ENCODE measurements at places on chromosomes 11 and 22.

DNA sequence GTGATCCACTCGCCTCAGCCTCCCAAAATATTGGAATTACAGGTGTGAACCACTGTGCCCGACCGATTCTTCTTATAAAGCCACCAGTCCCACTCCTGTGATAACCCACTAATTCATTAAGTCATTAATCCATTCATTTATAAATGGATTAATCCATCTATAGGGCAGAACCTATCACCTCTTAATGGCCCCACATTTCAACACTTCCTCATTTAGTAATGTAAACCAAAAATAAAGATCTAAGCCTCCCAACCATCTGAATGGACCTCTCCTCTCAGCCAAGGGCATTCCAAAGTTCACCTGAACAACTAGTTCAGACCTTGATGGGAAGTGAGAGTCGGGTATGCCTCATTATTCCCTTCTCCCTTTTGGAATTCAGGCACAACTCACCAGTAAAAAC lies 9.9 kb upstream of the MRPL11 start:
- DNase-seq, result no peak

- no peak for DNase-seq
Observed at GRCh38 chr11:86152006-86152862, 83.3 kb upstream of the PICALM start.

DNA sequence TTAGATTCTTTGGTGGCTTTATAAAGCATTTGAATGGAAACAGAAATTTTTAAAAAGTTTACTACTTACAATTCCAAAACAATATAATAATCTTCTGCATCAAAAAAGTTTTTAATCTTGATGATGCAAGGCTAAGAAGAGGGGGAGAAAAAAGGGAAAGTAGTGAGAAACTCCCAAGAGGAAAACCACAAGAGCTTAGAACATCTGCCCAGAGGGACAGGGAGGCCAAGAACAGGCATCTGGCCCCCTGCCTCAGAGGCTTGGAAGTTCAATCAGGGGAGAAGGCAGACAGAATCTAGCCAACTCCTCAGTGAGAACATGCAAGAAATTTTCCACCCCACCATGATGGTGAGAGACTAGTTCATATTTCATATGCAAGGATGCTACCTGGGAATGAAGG lies 23.8 kb upstream of the TTC28 start:
- DNase-seq, result no peak

- no peak for DNase-seq
Observed at GRCh38 chr11:88521399-88521798, 183.9 kb upstream of the CTSC start.

- DNase-seq, result no peak
Observed at GRCh38 chr11:110801328-110801727, 89.1 kb upstream of the ARHGAP20 start.

- DNase-seq, result no peak
Observed at GRCh38 chr11:71060391-71060791, 192.0 kb downstream of the SHANK2 start.

DNA sequence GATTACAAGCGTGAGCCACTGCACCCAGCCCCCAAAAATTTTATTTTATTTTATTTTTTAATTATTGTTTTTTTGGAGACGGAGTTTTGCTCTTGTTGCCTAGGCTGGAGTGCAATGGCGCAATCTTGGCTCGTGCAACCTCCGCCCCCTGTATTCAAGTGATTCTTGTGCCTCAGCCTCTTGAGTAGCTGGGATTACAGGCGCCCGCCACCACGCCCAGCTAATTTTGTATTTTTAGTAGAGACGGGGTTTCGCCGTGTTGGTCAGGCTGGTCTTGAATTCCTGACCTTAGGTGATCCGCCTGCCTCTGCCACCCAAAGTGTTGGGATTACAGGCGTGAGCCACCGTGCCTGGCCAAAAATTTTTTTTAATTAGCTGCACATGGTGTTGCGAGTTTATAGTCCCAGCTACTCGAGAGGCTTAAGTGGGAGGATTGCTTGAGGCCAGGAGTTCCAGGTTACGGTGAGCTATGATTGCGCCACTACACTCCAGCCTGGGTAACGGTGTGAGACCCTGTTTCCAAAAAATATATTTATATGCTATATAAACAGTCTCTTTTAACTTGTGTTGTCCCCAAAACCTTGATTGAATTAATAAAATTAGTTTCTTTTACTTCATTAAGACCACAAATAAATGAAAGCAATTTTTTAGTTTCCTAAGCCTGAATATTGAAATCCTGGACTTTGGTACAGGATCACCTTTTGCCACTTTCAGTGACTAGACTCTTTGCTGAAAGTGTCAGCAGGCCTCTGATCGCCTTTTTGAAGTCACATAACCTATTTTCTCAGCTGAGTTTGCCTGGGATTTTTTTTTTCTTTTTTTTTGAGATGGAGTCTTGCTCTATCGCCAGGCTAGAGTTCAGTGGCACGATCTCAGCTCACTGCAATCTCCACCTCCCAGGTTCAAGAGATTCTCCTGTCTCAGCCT lies 16.2 kb downstream of the ATG13 start:
- no peak for DNase-seq

DNA sequence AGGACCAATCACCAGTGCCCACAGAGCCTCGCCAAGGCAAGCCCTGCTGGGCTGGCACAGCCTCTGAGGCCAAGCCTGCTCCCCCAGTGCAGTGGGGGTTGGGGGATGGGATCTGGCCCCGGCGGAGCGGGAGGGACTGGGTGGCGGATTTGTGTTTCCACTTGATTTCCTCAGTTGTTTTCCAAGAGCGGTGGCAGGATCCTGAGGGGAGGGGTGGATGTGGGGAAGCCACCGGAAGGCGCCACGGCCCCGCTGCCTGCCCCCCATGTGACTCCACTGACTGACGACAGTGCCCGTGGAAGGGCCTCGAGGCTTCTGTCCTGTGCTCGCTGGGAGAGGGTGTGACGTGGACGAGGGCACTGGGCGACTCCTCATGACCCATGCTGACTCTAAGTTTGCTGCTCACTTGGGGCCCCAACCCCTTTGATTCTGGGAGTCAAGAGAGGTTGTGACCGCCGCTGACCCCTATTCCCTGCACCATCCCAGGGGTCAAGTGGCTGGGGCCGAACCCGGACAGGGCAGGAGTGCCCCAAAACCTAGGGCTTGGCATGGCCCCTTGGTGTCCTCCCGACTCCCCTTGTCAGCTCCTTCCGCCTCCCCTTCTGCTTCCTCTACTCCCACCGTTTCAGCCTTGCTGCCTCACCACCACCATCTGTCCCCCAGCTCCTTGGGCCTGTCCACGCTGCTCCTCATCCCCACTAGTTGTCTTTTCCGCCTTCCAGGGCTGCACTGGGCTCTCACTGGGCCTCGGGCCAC lies 23.5 kb upstream of the PICK1 start:
- no peak for DNase-seq

DNA sequence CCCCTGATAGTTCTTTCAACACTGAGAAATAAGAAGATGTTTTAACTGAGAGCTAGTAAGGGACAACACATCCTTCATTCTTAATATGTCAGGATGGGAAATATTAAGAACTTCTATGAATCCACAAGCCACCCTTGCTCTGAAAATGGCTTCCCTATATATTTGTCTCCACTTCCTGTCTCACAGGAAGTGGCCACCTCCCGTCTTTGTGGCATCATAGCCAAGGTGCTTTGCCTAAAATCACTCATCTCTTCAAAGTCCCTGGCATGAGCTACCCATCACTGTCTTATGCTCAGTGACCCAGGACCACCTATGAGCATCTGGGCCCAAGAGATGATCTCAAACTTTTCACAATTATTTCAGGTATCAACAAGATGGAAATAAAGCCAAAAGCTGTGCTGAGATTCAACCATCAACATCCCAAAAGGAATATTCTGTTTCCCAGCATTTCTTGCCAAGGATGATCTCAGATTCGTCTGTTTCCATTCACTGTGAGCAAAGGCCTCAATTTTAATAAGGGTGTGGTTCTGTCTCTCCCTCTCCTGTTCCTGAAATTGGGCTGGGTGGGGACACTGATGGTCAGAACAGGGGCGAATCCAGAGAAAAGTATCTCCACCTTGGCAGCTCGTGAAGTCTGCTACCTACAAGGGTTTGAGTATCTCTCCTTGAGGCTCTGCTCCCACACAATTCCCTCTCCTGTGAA lies 493.9 kb downstream of the MN1 start:
- DNase-seq, result no peak

GRCh38 chr11:17724020-17724908 lies 4.9 kb downstream of the MYOD1 start:
- DNase-seq, result no peak

DNA sequence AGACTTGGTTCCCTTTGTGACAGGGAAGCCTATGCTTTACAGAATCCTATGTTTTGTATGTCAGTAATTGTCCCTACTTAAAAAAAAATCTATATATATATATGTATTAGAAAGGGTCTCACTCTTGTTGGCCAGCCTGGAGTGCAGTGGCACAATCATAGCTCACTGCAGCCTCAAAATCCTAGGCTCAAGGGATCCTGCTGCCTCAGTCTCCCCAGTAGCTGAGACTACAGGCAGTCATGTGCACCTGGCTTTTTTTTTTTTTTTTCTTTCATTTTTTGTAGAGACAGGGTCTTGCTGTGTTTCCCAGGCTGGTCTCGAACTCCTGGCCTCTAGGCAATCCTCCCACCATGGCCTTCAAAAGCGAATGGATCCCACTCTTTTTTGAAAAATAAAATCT lies 2.1 kb upstream of the NEAT1 start:
- no peak for DNase-seq

DNA sequence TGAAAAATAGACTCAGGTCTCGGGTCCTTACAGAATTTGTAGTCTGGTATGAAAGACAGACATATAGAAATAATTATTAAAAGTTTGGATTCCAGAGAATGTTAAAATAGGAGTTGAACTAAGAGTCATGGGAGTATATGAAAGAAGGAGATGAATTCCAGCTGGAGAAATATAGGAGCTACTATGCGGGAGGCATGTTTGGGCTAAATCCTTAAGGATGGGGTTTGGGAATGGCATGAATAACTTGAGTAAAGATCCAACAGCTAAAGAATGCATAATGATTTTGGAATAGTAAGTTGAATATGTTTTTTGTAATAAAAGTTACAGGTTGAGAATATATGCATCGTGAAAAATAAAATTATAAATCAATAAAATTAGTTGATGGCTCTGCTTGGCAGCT lies 129.4 kb upstream of the SLC5A12 start:
- DNase-seq, result no peak

All from SK-N-DZ (cell line).